ENCODE measurements at places on chromosomes 16 and 17. TPM values are rescaled to one million over a fixed set of nuclear protein-coding genes. Genes with fewer than 3 reads are reported as not detected.

The NOTUM gene
- 0.32 TPM for total RNA-seq

The OR3A2 gene
- total RNA-seq, result not detected

The NPIPA2 gene
- total RNA-seq, result 1.1 TPM

The SEPTIN12 gene
- total RNA-seq, result not detected

The C17orf67 gene
- 1.5 TPM for total RNA-seq

The SLC5A11 gene
- total RNA-seq, result 0.37 TPM

The PPY gene
- not detected for total RNA-seq

The EPOP gene
- total RNA-seq, result 12.9 TPM

The MAP2K4 gene
- 34.9 TPM for total RNA-seq

The WSCD1 gene
- total RNA-seq, result 3.9 TPM

The GPRC5B gene
- 31.1 TPM for total RNA-seq

The TP53TG3B gene
- total RNA-seq, result not detected

The HP gene
- not detected for total RNA-seq

The CCDC200 gene
- not detected for total RNA-seq

The P4HB gene
- 719 TPM for total RNA-seq

The SPNS2 gene
- 21.8 TPM for total RNA-seq

The KRT24 gene
- not detected for total RNA-seq

The DECR2 gene
- 29.8 TPM for total RNA-seq

The ST3GAL2 gene
- total RNA-seq, result 20.4 TPM

The GAST gene
- total RNA-seq, result not detected

The TBC1D3E gene
- not detected for total RNA-seq

The C17orf107 gene
- 0.24 TPM for total RNA-seq

The PTGES3L gene
- total RNA-seq, result 0.73 TPM

The NPIPA3 gene
- 1.2 TPM for total RNA-seq

The ARHGAP44 gene
- 2.8 TPM for total RNA-seq

The MPV17L gene
- 5.9 TPM for total RNA-seq

The ACSM2A gene
- total RNA-seq, result not detected

The SLFN14 gene
- total RNA-seq, result not detected

The RPH3AL gene
- total RNA-seq, result 27.5 TPM

The SDR42E2 gene
- total RNA-seq, result not detected

The CDH8 gene
- 0.82 TPM for total RNA-seq

The FOXN1 gene
- total RNA-seq, result not detected

The INCA1 gene
- 1.1 TPM for total RNA-seq
